Bronchial epithelial cell (primary cell): ENCODE measurements at places on chromosomes 2 and 18.
A peak's percentile ranks its signal among the peaks of the same experiment; 100 is the strongest.

DNA sequence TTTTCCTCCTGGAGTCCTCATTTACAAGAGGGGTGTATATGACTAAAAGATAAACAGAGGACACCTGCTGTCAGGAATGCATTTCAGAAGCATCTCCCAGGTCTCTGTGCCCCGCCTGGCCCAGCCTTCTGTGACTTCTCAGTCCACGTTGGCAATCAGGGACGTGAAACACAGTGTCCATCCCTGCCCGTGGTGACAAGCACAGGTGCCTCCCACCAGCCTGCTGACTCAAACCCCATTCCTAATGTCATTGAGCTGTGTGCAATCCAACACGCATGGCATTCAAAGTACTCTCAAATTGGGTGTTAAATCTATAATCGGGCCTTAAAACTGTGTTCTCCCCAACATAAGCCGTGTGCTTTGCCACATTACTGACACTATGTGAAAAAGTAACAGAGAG lies 343.2 kb downstream of the EIPR1 start:
- no peak for DNase-seq

GRCh38 chr18:48693625-48694262 lies 154.9 kb downstream of the CTIF start:
- DNase-seq: no peak

DNA sequence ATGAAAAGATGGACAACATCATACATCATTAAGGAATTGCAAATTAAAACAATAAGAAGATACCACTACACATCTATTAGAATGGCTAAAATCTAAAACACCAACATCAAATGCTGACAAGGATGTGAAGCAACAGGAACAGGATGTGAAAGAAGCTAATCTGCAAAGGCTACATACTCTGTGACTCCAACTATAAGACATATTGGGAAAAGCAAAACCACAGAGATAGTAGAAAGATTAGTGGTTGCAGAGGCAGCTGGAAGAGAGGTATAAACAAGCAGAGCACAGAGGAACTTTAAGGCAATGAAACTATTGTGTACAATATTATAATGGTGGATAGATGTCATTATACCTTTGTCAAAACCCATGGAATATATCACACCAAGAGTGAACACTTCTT lies 393.7 kb upstream of the RAB6C start:
- no peak for DNase-seq

DNA sequence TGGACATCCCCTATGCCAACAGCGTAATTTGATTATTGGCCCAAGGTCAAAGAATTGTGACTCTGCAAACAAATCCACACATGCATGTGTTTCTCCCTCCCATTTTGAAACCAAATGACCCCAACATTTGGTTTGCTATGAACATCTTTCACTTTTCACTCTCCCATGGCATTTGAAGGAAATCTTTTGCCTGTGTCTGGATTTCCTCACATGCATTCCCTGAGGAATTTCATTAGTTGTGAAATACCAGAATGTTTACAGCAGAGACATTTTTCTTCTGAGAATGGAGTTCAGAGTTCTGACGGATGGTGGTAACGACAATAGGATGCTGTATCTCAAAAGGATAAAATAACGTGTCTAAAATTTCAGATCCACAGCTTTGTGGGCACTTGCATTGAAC lies 60.3 kb upstream of the LMAN1 start:
- no peak for DNase-seq

DNA sequence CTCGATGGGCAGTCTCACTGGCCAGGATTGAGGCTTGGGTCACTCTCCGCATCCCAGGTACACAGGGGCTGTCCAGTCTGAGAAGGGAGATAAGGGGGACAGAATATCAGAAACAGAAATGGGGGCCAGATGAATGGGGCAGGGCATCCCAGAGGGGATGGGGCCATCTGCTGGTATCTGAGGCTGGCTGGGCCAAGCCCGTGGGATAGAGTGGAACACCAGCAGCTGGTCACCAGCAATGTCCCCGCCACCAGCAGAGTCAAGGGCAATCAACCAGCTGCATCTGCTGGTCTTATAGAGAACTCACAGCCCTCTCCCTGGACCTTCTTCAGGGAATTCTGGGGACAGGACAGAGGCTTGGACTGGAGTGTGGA lies 128.8 kb upstream of the HAAO start:
- no peak for DNase-seq

GRCh38 chr2:142299021-142299420 lies 168.2 kb upstream of the LRP1B start:
- peak; percentile 37 for DNase-seq

DNA sequence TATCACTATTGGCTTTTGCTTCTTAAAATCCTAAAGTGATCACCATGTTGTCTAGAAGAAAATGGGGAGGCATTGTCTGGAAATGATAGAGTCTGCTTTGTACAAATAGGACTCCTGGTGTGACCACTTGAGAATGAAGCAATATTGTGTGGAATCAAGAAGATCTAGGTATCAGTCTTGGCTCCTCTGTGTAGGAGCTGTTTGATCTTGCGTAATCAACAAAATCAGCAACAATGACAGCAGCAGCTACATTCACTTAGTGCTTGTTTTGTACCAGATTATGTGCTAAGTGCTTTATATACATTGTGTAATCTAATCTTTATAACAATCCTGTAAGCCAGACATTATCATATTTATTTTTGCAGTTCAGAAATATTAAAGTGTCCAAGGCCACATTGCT lies 17.8 kb downstream of the NCOA1 start:
- DNase-seq: peak; percentile 15

GRCh38 chr2:197435598-197436420 lies 981 bp upstream of the SF3B1 start:
- DNase-seq: no peak

DNA sequence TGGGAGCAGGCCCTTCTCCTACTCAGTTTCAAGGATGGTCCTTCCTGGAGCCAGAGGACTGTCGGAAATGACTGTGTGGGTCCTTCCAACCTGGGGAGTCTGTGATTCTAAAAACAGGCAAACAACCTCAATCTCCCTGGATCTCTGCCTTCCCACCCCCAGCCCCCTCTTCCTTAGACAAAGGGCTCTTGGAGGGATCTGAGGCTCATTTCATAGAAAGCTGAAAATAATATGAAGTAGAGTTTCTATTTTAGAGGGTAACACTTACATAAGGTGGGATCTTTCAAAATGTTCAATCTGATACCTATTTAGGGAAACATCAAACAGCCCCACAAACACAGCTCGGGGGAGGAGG lies 69.4 kb downstream of the RHOB start:
- DNase-seq: no peak

- DNase-seq: no peak
Observed at GRCh38 chr2:207477896-207478295, 51.9 kb upstream of the CREB1 start.

- no peak for DNase-seq
Observed at GRCh38 chr18:22403950-22404349, 13.8 kb downstream of the CTAGE1 start.

- DNase-seq: no peak
Observed at GRCh38 chr2:152929628-152930027, 211.2 kb downstream of the ARL6IP6 start.

- DNase-seq: no peak
Observed at GRCh38 chr18:69109686-69110085, 291.0 kb upstream of the DOK6 start.

- DNase-seq: no peak
Observed at GRCh38 chr2:207768168-207768865, 1.4 kb downstream of the FZD5 start.

GRCh38 chr2:151634736-151635467 lies 99.4 kb downstream of the NEB start:
- DNase-seq: peak; percentile 67

DNA sequence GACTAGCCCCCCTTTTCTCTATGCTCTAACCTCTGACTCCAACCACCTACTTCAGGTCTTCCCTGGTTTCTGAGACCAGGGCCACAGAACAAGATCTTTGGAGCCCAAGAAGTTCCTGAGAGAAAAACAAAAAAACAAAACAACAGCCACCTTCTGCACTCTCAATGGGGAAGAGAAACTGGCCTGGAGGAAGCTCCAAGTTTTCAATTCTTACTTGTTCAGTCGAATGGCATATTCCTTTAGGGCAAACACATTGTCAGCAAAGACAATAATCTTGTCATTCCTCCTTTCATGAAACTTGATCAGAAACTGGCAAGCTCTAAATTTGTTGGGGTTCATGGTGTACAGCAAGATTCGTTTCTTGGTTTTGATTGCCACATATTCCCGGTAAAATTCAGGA lies 15.0 kb downstream of the ERCC3 start:
- no peak for DNase-seq

- DNase-seq: no peak
Observed at GRCh38 chr18:51107082-51107481, 77.1 kb downstream of the SMAD4 start.

GRCh38 chr2:61015976-61016375 lies 1.5 kb upstream of the PEX13 start:
- peak; percentile 92 for DNase-seq

- no peak for DNase-seq
Observed at GRCh38 chr2:2686222-2686621, 355.1 kb upstream of the MYT1L start.

DNA sequence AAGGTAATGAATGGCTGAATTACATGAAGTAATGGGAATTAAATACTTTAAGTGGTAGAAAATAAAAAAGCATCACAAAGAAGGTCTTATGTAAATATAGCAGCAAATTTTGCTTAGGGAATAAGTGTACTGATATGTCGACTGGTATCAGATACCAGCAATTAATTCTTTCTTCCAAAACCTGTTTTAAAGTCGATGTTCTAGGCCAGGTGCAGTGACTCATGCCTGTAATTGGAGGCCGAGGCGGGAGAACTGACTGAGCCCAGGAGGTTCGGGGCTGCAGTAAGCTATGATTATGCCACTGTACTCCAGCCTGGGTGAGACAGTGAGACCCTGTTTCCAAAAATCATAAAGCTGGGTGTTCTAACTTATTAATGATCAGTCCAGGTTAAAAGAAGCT lies 30.3 kb downstream of the SP3 start:
- peak; percentile 37 for DNase-seq

- peak; percentile 41 for DNase-seq
Observed at GRCh38 chr2:212176151-212176550, 362.5 kb downstream of the ERBB4 start.

- no peak for DNase-seq
Observed at GRCh38 chr2:45567974-45568789, 42.9 kb downstream of the SRBD1 start.

- no peak for DNase-seq
Observed at GRCh38 chr2:206336861-206337260, 62.4 kb downstream of the ZDBF2 start.

GRCh38 chr2:239903210-239903609 lies 121.9 kb downstream of the NDUFA10 start:
- no peak for DNase-seq

DNA sequence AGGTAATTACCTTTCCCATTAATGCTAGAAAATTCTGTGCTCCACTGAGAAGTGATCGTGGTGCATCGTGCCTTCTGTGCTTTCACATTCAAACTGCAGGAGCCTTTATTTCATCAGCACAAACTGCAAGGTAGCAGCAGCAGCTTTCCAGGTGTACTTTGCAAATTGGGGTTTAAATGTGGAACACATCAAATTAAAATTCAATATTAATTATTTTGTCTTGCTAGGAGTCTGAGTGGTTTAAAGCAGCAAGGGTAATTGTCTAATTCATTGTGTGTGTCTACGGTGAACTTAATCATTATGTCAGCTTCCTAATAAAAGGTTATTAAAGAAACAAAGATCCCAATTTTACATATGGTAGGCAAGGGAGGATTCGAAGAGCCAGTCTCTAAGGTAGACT lies 180.8 kb upstream of the ATP5MC3 start:
- DNase-seq: no peak

- no peak for DNase-seq
Observed at GRCh38 chr2:46555011-46555410, 75.6 kb downstream of the TMEM247 start.

- no peak for DNase-seq
Observed at GRCh38 chr2:241850544-241851324, 8.0 kb downstream of the PDCD1 start.

DNA sequence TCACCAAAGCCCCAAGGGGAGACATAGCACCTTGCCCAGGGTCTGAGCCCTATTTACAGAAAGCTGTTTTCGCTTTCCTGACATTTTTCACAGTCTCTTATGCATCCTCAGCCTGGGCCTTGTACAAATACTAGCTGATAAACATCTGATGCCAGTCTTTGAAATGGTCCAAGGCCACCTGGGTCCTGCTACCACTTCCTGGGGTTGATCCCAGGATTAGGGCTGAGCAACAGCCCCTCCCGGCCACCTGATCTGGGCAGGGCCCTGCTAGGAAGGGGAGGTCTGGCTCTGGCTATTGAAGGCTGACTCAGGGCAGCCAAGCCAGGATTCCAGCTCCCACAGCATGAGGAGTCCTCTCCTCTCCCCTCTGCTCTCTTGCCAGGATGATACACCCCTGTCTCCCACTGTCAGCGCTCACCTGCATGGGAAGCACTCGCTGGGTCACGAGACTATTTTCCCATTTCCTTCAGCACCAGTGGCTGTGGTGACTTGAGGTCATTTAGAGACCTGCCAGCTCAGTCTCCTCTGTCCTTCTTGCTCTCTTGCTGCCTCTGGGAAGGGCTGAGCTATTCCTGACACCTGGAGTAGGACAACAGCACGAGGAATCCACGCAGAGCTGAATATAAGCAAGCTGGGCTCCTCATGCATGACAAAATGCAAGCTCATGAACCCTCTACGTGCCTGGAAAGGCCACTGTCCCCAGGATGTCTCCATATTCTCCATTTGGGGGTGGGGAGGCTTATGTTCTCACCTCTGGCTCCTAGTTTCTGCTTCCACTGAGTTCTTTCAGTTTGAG lies 53.0 kb upstream of the LGALSL start:
- peak; percentile 18 for DNase-seq

- DNase-seq: peak; percentile 51
Observed at GRCh38 chr2:39932198-39932597, 153.1 kb upstream of the THUMPD2 start.

- no peak for DNase-seq
Observed at GRCh38 chr2:231128541-231128940, 3.7 kb upstream of the HTR2B start.
